ENCODE measurements at places on chromosomes 12 and 14. TPM values are rescaled to one million over a fixed set of nuclear protein-coding genes. Genes with fewer than 3 reads are reported as not detected.

GRCh38 chr12:113050795-113051194, 5.7 kb upstream of the DTX1 start:
- no peak for DNase-seq

GRCh38 chr12:94819011-94819410, 168.7 kb upstream of the TMCC3 start:
- DNase-seq: no peak

DNA sequence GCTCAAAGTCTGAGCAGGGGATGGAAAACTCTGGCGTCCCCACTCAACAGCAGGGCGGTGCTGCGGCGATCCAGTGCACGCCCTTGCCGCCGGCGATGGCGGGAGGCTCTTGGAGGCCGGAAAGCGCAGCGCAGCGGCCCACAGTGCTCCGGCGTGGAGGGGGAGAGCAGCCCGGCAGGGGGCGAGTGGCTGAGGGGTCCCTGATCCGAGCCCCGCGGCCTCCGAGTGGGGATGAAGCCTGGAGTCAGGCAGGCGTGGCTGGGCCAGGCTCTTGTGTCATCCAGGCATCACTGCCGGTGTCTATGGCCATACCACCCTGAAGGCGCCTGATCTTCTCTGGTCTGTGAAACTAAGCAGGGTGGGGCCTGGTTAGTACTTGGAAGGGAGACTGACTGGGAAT, 183.1 kb downstream of the ALG10 start:
- no peak for DNase-seq

DNA sequence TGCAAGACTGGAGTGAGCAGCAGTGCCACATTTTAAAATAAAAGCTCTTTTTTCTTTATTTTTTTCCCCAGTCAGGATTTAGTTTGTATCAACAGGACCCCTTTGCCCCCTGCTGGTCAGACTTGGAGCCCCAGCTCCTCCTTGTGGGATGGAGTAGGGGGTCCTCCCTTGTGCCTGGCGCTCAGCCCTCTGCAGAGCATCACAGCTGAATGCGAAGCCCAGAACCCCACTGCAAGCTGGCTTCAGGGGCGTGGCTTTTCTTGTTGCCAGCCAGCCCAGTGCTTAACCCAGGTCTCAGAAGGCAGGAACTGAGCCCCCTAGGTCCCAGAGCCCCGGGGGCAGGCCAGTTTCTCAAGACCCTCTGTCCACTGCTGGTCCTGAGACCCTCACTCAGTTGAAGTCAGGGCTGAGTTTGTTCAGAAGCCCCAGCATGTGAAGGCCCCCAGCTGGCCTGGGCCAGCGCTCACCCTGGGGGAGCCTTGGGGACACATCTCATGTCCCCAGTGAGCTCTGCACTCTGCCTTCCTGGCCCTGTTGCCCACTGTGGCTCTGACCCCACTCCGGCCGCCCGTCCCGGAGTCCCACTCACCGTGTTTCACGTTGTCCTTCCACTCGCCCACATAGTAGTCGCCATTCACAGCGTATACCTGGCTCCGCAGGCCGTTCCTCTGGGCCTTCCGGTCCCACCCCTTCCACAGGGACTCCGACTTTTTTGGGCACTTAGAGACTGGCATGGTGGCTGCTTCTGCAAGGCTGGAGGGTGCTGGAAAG, 519 bp downstream of the MORN3 start:
- DNase-seq: peak; percentile 79

Gene TSPAN11
- polyA plus RNA-seq: 1.3 TPM

Gene SYNE3
- 0.54 TPM for polyA plus RNA-seq

Gene SENP1
- 3.5 TPM for polyA plus RNA-seq

Gene TAS2R9
- not detected for polyA plus RNA-seq

Gene KRT84
- polyA plus RNA-seq: not detected
